CD14-positive monocyte (primary cell): ENCODE measurements at places on chromosomes 7 and 10.

GRCh38 chr7:150665896-150666295 is 19.6 kb upstream of the GIMAP2 start:
- DNase-seq: peak; percentile 26

- DNase-seq: no peak
Measured at GRCh38 chr10:79505829-79506228, 6.5 kb upstream of the EIF5AL1 start.

- DNase-seq: no peak
Measured at GRCh38 chr7:14825912-14826311, 76.6 kb downstream of the DGKB start.

DNA sequence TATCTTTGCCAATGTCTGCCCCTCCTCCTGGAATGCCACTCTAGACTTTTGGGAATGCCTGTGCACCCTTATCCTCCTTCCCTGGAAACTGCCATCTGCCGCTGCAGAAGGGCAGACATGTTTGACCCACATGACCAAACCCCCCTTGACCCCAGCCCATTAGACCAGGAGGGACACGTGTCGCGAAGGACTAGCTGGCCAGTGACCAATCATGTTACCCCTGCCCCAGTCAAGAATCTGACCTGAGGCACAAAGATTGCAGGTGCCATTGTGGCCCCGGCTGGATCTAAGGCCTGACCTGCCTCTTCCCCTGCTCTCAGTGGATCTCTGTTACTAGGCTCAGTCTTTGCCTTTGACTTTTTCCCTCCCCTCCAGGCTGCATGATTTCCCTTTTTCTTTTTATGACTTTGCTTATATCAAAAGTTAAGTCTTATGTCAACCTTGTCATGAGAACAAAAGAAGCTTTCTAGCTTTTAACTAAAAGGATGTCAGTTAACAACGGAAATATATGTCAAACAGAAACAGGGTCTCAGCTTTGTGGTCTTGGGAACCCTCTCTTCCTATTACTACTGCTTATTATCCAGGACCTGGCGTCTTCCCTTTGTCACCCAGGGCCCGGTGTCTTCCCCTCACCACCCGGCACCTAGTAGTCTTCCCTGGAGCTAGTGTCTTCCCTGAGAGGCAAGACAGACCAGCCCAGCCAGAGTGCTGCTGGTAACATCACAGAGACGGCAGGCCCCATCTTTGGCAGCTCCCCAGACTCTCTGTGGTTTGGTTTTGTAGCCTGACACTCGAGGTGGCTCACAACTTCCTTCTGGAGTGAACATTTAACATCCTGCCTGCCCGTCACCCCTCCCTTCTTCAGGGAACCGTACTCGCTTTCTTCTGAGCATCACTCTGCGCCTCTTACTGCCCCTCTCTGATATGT is 24.4 kb upstream of the PPIF start:
- peak; percentile 81 for DNase-seq

GRCh38 chr7:16223963-16224707 is 197.2 kb downstream of the CRPPA start:
- DNase-seq: no peak

DNA sequence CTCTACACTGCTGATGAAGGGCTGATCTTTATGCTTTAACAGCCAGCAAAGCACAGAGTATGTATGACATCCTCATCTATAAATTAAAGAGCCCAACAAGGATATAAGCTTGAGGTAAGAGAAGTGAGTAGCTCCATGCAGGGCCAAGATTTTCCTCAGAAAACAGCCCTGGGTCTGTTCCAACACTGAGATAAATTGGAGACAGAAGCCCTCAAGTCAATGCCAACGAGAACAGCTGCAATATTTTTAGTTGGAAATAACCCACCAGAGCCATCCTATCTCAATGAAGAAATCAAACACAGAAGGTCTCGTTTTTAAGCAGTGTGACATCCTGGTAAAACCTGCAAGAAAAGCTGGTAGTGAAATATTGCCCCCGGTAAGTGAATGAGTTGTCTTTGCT is 297.0 kb upstream of the AUTS2 start:
- DNase-seq: no peak

DNA sequence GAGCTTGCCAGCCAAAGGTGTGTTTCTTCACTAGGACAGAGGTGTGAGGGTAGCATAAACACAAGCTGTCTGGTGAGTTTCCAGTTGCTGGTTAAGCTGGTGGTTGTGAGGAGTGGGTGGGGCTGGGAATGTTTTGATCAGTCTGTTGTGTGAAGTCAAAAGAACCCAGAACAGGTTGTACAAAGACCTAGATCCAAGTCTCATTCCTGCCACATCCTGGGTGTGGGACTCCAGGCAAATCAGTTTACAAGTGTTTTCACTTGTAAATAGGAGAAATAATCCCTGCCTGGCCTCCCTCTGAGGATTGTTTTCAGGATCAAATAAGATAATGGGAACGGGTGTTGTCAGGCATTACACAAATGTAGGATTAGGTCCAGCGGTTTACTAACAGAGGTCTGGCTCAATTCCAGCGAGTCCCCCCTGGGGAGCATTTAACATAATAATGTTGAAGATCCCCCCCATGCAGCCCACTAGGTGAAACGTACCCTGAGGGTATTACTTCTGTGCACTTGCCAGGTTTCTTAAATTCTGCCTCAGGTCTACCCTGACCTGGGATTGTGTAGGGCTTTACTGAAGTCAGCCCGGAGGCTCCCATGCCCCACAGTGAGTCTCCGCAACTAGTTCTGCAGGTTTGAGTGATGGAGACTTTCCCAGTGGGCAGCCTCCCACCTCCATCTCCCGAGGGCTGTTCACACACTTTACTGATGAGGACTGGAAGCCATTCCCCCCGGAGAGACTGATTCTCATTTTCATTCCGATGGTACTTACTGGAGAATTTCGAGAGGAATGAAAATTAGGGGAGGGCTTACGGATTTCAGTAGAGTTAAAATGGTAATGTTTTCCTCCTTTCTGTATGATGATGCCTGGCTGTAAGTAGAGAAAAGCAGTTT is 2.7 kb upstream of the FRAT2 start:
- no peak for DNase-seq

- DNase-seq: no peak
Measured at GRCh38 chr10:65306201-65306600, 1619.6 kb upstream of the LRRTM3 start.

GRCh38 chr10:125795128-125795527 is 19.5 kb upstream of the MMP21 start:
- no peak for DNase-seq

DNA sequence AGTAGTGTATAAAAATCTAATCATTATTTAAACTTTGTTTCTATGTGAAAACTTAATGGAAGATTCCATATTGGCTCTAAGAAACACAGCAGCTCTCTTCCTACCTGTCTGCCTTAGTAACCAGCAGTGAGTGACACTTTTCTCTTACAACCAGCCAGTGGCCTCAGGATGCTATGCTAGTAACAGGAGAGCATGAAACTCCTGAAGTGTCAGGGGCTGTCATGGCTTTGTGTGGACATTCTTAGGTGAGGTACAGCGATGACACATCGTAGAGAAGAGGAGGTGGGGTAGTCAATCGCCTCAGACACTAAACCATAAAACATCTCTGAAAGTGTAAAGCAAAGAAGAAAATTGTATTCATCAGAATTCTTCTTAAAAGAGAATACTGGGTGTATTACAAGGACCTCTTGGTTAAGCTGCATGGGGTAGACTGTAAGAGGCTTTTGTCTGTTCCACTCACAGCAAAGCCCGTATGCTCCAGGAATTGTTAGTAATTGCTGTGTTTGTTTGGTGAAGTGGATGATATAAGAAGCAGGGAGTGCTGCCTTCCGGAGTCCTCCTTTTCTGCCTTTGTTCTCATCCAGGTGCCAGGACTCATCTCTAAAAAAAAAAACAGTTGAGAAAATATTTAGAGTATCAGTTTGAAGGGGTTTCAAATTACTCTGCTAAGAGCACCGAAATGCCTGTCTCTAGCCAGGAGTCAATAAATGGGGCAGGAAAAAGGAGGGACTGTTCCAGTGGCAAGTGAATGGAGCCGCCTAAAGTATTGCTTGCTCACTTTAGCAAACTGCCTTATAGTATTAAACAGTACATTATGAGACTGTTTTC is 518.8 kb downstream of the CNTNAP2 start:
- no peak for DNase-seq

- DNase-seq: no peak
Measured at GRCh38 chr7:1884583-1885350, 214.7 kb downstream of the ELFN1 start.

DNA sequence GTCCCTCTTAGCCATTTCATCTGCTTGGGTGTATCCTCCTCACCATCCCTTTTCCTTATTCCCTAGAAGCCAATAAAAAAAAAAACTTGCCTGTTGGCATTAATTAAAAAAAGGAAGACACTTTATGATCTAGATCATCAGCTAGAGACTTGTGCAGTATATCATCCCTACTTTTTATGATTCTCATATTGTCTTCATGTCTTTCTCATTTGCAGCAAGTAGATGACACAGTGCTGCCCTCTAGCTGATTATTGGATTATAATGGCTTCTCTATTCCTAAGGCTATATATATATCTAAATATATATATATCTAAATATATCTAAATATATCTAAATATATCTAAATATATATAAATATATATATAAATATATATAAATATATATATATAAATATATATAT is 272.4 kb upstream of the LRGUK start:
- no peak for DNase-seq

DNA sequence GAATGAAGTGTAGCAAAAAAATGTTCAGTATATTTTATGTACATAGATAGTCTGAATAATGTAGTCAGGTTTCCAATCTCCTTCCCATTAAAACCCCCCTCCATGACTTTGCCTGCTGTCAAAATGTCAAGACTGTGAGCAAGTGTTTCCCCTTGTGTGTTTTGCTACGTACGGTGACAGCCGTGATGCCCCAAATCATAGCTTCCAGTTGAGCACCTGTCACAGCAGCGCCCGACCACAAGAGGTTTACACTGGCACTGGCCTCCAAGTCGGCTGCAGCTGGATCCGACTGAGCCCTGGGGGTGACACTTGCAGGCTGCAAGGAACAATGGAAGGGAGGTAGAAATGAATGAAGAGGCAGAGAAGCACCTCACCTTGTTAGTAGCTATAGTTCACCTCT is 62.3 kb downstream of the LAMB4 start:
- DNase-seq: no peak

DNA sequence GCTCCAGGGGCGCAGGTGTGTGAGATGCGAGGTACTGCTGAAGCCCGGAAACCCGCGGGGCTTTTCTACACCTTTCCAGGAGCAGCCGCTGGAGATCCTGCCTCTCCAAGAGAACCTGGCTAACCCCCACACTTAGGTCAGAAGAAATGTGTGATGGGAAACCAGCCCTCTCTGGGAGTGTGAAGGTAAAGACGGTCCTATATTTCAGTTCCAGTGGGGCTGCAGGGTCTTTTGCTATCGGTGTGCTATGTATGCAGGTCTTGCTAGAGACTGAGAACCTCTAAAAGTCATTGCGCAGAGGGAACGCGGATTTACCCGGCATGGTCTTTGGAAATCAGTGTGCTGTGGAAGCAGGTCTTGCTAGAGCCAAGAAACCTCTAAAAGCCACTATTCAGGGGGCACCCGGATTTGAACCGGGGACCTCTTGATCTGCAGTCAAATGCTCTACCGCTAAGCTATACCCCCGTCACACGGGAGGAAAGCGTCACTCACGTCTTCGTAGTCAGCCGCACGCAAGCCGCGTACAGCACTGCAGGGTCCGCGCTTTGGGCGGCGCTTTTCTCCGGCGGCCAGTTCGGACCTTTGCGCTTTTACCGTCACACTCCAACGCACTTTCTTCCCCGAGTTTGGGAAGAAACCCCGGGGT is 46.0 kb downstream of the ZNF777 start:
- peak; percentile 32 for DNase-seq

GRCh38 chr7:80584778-80585177 is 53.7 kb upstream of the CD36 start:
- DNase-seq: no peak

DNA sequence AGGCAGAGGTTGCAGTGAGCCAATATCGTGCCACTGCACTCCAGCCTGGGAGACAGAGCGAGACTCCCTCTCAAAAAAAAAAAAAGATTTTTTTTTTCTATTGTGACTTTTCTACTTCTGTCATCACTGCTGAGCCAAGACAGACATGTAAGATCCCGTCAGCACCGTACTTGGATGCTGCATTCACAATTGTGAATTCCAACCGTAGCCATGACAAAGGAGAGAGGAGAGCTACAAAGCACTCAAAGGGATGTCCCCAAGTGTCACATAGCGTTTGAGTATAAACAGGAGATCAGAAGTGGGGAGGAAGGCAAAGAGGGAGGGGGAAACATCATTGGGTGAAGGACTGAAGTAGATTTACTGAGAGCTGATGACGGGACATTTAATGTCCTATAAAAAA is 144.2 kb downstream of the PRPF18 start:
- DNase-seq: no peak

DNA sequence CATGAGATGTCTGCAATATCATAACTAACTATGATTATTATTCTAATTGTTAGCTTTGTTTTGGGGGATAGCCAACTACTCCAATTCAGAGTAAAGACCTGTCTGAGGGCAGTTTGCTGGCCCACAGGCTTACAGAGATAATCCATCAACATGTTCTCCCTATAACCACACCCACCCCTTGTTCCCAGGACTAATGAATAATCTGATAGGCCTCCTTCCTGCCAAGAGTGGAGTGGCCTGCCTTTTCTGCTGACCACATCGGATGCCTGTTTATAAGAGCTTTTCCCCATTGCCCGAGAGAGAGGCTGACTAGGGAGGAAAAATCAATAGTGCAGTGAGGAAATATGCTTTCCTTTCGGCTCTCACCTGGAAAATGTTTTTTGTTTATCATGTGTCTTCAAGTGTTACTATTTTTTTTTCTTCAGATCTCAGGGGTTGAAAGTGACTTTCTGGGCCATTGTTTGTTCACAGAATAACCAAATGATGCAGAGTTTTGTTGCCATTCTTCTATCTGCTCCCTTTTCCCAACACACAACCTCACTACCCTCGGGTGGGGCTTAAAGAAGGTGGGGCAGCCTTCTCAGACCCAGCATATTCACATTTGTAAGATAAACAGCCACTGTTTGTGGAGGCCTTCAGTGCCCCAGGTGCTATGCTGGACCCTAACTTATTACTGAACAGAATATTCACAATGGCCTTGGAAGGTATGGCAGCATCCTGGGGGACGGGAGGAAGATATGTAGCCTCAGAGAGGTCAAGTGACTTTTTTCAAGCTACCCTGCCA is 38.4 kb downstream of the PLPP4 start:
- DNase-seq: no peak

DNA sequence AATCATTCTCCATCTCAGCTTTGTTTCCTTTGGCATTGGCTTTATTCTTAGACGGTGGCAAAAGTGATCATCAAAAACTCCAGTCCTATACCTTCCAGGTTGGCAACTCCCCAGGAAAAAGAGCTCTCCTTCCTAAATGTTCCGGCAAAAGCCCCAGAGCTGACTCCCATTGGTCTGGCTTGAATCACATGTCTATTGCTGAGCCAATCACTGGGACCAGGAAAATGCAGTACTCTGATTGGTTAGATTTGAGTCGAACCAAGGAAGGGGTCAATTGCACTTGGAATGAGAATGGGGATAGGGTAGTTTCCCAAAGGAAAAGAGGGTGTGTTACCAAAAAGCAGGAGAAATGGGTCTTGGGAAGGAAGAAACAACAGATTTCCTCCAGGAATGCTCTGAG is 22.3 kb downstream of the LEP start:
- no peak for DNase-seq
